ENCODE measurements at places on chromosomes 2 and 18.

DNA sequence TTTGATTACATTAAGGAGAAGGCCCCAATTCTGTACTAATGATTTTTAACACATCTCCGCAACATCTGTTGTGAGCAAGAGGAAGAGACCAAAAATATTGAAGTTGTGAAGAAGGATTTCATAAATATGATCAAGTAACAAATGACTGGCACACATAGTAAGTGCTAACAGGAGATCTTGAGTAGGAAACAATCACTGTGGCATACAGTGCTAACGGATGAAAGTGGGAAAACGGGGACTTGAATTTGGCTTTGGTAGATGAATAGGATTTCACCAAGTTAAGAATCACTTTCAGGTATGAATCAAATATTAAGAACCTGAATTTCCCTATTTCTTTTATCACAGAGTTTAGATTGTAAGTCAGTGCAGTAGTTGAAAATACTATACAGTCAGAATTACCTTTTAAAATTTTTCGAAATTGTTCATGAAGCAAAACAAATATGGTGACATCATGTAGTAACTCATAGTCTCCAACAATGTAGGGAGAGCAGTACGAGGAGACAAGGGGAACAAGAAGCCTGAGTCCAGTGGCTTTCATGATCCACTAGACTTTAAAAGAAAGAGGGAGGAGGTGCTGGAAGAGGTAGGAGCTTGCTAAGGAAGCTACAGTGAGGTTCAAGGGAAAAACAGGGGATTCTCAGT lies 16.3 kb downstream of the CWC22 start:
- DNase-seq = no peak

DNA sequence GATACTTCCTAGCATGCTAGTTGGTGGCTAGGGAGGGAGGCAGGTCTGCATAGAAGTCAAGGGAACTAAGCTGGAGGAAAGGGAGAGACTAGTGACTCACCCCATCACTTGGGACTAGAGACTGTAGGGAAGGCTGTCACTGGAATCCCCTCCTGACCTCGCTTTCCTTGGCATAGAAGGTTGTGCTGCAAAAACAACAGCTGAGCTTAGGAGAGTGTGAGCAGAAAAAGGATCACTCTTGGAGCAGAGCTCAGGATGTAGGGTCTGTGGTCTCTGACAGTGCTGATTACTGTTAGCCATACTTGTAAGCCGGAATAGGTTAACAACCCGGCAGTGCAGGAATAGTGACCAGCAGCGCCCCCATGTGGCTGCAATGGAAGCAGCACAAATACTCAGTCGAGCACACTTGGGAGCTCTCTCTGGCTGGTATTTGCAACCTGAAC lies 66.9 kb upstream of the SMAD2 start:
- no peak for DNase-seq

DNA sequence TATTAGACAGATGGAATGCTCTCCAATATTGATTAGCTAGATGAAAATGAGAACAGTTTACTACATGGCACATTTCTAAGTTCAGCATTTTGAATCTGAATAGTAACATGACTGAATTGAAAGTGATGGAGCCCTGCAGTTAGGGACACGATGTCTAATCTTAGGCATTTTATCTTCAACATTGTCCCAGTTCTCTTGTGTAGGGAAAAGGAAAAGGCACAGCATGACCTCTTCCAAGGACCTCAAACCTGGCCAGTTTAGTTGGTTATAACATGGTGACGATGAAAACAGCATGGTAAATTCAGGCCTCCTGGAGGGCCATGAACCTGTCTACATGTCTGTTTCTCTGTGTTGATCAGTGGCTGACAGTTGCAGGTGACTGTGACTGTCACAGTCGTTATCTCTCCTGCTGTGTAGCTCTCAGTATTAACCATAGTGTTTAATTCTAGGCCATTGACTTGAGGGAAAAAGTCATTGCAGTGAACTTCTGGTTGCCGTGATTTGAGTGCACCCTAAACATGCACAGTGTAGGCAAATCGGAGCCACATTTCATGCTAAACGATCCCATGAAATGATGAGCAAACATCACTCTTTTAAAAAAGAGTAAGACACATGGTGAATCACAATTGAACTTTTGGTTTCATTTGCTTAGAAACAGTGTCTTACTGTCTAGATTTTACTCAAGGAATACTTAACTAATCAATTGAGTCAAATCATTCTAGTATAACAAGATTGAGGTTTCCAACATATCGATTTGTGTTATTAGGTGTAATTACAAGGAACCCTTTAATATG lies 129.7 kb downstream of the PHLPP1 start:
- no peak for DNase-seq

DNA sequence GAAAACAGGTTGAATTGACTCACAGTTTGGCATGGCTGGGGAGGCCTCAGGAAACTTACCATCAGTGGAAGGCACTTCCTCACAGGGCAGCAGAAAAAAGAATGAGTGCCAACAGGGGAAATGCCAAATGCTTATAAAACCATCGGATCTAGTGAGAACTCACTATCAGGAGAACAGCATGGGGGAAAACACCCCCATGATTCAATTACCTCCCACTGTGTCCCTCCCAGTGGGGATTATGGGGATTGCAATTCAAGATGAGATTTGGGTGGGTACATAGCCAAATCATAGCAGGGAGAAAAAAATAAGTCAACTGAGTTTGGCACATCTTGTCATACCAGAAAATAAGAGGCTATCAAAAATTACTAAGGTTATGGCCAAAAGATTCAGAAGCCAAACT lies 96.3 kb downstream of the TRIP12 start:
- no peak for DNase-seq

DNA sequence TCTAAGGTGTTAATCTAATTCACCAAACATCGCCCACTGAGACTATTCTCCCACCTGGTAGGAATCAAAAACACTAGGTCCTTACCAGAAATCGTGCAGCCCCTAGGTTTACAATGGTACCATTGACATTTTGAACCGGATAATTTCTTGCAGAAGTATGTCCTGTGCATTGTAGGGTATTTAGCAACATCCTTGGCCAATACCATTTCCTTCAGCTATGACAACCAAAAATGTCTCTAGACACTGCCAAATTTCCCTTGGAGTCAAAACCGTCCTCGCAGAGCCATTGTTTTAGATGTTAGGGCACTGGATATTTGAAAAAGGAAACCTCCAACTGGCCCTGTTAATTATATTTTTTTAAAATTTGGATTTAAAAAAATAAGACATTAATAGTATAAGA lies 3.8 kb downstream of the VPS54 start:
- no peak for DNase-seq
